ENCODE measurements at places on chromosomes 2 and 18.
A peak's percentile ranks its signal among the peaks of the same experiment; 100 is the strongest.

DNA sequence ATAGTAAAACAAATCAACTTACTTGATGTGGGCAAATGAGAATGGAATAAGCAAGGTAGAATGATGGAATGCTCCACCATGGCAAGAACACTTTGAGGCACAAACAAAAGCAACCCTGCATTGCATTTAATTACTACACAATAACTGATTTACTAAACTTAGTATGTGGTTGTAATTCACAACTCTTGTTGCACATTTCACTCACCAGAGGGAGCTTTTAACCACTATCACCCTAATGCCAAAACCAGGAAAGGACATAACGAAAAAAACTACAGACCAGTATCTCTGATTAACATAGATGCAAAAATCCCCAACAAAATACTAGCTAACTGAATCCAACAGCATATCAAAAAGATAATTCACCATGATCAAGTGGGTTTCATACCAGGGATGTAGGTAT is 659.8 kb downstream of the CPS1 start:
- ATAC-seq, result no peak

DNA sequence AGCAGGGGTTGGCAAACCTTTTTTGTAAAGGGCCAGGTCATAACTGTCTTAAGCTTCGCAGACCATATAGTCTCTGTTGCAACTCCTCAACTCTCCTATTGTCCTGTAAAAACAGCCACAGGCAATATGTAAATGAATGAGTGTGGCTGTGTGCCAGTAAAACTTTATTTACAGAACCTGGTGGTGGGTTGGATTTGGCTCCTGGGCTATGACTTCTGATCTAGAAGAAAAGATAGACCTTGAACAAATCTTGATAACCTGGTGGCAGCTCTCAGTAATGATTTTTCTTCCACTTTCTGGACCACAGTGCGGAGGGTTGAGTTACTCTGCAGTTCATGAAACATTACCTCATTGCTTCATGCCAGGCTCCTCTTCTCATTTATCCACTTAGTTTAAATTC is 139.3 kb downstream of the MYCN start:
- ATAC-seq, result no peak

DNA sequence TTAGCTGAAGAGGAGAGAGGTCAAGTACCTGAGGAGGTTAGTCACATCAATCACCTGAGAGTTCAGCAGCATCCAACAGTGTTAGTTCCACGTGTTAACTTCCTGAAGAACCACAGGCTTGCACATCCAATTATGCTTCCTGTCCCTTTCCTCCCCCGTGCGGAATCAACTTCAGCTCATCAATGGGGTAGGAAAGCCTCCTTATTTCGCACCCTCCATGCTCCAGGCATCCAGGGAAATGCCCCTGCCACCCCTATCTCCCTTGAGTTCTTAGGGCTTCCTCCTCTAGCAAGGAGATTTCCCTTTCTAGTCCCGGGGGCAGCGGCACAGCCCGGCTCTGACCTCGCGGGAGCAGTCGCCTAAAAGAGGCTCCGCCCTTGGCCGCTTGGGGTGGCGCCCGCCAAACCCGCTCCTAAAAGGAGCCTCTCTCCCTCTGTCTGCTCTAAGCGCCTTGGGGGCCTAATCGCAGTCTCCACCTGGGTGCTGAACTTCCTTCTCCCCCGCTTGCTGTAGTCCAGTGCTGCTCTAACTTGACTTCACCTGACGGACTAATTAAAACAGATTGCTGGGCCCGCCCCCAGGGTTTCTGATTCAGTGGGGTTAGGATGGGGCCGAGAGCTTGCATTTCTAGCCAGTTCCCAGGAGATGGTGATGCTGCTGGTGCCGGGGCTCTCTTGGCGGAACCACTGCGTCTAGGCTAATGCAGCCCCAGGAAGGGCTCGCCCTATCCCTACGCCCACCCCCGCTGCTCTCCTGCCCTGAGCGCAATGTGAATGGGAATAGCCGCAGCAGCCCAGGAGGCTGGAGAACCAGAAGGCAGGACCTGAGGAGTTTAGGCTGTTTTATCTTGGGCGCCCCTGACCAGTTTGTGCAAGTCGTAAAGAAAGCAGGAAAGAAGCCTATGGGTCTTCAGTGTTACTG is 3.4 kb upstream of the TET3 start:
- no peak for ATAC-seq

DNA sequence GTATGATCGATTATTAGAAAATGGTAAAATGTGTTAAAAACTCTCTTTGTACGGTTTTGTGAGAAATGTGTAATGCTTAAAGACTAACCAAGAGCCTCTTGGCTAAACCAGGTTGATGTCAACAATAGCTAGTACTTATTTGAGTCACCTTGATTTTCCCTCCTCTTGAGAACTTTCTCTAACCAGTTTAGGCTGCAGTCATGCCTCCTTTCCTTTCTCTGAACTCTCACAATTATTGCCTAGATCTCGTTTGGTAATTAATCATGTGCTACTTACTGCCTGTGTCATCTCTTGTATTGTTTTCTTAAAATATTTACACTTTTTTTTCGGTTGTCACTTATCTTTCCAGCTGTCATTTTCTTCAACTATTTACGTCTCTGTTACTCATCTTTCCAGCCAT is 1.1 kb upstream of the EPC2 start:
- ATAC-seq, result peak; percentile 39

GRCh38 chr2:36650031-36650829 is 46.3 kb upstream of the VIT start:
- ATAC-seq, result peak; percentile 43

GRCh38 chr2:122136056-122136455 is 380.6 kb downstream of the TSN start:
- no peak for ATAC-seq

DNA sequence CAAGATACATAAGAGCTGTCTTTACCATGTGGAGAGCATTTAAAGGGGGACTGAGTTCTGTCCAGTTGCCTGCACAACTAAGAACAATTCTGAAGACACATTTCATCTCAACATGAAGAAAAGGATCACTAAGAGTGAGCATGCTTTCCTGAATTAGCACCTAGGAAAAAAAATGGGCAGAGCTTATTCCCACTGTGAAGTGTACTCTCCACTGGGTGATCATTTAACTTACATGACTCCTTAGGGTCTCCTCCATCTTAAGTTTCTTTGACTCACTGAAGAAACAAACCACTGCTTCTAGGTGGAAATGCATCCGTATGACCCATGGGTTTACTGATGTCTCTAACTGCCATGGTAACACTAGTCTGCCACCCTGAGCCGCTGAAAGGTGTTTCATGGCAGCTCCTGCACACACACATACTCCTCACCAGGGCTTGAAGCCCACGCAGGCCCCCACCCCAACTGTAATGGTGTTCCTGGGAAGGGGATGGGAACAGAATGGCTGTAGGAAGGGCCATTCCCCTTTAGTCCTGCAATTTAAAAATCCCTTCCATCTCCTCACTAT is 27.1 kb downstream of the HDLBP start:
- ATAC-seq, result no peak

Measured in activated CD4-positive, CD25-positive, alpha-beta regulatory T cell treated with anti-CD3 and anti-CD28 coated beads, Interleukin-2, amount 50 U/mL, for 24 hours (primary cell).